Fibroblast of skin of left quadriceps (primary cell): ENCODE measurements at places on chromosomes 4 and X.

- no peak for DNase-seq
Observed at GRCh38 chr4:24798036-24798610, 2.8 kb downstream of the SOD3 start.

GRCh38 chr4:176745902-176746301 lies 46.8 kb downstream of the VEGFC start:
- DNase-seq = no peak

- no peak for DNase-seq
Observed at GRCh38 chr4:189117426-189117825, 823.2 kb upstream of the FRG1 start.

DNA sequence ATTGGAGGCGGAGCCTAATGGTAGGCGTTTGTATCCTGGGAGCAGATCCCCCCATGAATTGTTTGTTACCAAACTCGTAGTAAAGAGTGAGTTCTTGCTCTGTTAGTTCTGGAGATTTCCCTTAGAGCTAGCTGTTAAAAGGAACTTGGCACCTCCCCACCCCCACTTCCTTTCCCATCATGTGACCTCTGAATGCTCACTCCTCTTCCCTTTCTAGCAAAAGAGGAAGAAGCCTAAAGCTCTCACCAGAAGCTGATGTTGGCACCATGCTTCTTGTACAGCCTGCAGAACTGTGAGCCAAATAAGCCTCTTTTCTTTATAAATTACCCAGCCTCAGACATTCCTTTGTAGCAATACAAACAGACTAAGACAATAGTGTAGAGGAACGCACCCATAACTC lies 13.8 kb upstream of the ATOH1 start:
- DNase-seq = no peak

GRCh38 chrX:153953892-153954557 lies 9.6 kb upstream of the RENBP start:
- DNase-seq = no peak

GRCh38 chrX:118534716-118535493 lies 39.3 kb downstream of the DOCK11 start:
- DNase-seq = no peak

- DNase-seq = no peak
Observed at GRCh38 chrX:22069586-22069985, 37.5 kb downstream of the PHEX start.

GRCh38 chrX:20433388-20433775 lies 166.7 kb upstream of the RPS6KA3 start:
- no peak for DNase-seq

DNA sequence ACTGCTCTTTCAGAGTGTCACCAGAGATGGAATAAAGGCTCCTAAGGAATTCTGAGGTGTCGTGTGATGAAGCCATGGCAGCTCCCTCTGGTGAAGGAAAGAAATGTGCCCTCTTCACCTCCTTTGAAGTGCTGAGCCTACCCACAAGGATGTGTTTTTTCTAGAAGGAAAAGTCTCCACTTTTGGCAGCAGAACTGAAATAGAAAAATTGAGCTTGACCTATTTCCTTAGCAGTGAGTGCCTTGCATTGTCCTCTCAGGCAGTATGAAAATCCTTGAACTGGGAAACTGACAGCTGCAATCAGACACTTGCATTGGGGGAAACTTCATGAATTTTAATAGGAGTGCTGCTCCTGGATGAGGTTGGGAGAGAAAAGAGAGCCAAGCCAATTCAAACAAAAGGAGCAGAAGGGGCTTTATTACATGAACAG lies 95.2 kb downstream of the DCLK2 start:
- DNase-seq = no peak

DNA sequence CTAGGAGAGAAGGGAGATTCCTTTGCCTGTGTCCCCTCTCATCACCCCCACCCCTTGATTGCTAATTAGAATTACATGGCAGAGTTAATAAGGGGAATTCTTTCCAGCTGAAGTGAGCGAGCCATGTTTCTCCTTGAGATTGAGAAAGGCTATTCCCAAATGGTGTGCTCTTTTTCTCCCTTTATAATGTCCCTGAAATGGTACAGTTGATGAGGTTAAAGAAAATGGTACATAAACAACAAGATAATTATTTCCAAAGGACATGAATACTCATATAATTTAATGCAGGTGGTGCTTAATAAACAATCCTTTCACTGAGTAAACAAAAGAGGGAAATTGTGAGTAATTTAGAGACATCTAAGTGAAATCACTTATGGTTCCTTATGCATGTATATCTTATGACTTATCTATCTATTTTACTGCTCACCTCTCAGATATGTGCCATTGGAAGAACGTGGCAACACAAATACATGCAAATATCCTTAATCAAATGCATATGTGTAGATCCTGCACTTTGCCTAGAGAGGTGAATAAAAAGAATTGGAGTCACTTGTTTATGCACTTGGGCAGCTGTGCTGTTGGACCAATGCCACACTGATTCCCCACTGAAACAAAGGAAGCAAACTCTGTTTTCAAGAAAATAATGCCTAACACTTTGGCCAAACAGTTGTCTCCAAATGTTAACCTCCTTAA lies 106.6 kb upstream of the WDR44 start:
- no peak for DNase-seq

DNA sequence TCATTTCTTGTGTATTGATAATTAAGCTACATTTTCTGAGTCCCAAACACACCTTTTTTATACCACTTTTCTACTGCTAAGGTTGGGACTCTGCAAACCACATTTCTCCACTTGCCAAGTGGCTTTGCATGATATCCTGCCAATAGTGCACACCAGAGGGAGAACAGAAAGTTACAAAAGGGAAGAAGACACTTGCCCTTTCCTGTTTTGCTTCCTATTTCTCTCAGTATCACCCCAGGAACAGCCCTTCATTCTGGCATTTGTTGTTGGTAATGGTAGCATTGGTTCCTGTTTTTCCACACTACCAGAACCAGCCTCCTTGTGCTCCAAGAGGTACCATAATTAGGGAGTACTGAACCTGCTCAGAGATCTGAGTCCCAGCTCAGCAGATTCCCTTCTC lies 87.1 kb downstream of the HDX start:
- no peak for DNase-seq

- no peak for DNase-seq
Observed at GRCh38 chr4:178086320-178086719, 644.1 kb upstream of the AGA start.

DNA sequence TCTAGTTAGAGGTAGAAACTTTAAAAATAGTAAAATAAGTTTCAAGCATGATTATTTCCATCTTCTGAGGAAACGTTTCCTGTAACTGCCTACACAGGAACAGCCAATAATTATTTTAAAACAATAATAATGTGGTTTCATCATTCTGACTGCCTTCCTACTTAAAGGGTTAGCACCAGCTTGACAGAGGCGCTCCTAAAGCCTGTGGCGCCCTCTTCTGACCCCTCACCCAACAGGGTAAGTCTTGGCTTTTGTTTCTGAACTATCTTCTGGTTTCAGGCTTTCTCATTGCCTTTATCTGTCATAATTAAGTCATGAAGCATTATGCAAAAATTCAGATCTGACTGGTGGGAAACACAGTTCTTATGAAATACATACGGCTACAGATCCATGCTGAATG lies 96.7 kb downstream of the ITM2A start:
- DNase-seq = no peak

DNA sequence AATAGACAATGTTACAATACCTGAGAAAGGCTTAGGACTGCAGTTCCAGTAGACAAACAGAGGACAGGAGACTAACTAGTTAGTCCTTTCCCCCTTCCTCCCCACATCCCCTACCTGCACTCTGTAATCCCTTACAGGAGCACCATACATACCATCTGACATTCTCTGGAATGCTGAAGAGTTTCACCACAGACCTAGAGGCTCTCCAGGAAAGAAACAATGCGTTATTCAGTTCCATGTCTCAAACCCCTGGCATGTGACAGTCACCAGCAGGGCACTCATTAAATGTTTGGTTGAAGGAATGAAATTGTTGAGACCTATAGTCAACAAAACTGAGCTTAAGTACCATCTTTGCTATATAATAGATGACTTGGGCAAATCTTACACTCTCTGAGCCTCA lies 100.2 kb upstream of the USP38 start:
- no peak for DNase-seq

GRCh38 chr4:3766036-3766784 lies at the start of gene ADRA2C:
TSS of gene ADRA2C (plus strand) at chr4:3766385. CDS start at chr4:3766607, 222 bp downstream.
- DNase-seq = no peak

- no peak for DNase-seq
Observed at GRCh38 chr4:154719087-154719486, 24.7 kb upstream of the LRAT start.

DNA sequence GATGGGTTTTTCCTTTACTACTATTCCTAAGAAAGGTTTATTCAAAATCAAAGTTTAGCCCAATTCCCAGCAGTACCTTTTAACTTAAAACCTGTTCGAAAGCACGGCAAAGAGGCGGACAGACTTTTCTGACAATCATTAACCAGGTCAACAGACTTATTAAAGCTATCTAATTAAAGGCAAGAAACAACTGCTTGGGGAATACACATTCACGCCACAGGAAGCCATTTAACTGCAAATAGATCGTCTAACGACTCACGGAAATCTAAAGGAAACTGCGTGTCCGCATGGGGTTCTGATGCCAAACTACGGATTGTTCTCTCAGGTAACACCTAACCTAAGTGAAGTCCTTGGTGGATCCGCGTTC lies 663 bp upstream of the USP53 start:
- DNase-seq = no peak

- no peak for DNase-seq
Observed at GRCh38 chrX:50871922-50872453, 38.5 kb upstream of the BMP15 start.

DNA sequence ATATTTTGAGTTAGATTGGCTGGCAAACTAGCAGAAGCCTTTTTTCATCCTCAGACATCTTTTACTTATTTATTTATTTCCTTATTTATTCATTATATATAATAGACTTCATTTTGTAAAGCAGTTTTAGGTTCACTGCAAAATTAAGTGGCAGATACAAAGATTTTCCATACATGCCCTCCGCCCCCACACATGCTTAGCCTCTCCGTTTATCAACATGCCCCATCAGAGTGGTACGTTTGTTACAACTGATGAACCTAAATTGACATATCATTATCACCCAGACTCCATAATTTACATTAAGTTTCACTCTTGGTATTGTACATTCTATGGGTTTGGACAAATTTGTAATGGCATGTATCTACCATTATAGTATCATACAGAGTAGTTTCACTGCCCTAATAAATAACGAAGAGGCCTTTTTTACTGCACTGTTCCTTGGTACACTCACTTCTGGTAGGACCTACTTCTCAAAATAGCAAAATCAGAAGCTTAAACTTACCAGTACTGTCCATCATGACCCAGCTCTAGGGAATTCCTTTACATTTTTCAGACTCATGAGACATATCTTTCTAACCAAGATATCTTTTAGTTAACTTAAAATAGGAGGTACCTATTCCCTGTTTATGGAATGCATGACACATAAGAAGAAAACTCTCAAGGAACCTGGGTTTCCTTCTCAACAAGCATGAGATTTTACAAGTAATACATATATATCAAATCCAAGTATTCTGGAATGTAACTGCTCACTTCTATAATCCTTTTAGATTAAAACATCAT lies 4.8 kb upstream of the TMPRSS11B start:
- no peak for DNase-seq

GRCh38 chr4:75259306-75259705 lies 254.9 kb downstream of the RCHY1 start:
- DNase-seq = no peak

- DNase-seq = no peak
Observed at GRCh38 chrX:53190363-53190960, 34.5 kb downstream of the KDM5C start.

- DNase-seq = peak; percentile 17
Observed at GRCh38 chr4:54445866-54446265, 211.9 kb upstream of the KIT start.

GRCh38 chrX:16096141-16096540 lies 27.2 kb upstream of the GRPR start:
- no peak for DNase-seq

DNA sequence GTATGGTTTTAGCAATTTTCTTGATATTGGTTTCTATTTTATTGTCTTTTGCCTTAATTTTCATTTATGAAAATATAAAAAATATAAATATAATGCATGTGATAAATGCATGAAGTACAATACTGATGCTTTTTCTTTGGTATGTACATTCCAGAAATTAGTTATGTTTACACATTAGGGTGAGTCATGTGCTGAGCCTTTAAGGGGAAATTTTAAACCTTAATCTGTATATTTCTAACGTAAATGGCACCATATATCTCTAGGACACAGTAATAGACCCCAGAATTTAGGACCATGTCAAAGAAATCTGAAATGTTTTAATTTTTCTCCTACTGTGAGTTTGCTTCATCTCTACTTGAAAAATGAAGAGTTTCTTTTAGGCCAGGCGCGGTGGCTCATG lies 117.8 kb upstream of the SPRY1 start:
- DNase-seq = no peak

DNA sequence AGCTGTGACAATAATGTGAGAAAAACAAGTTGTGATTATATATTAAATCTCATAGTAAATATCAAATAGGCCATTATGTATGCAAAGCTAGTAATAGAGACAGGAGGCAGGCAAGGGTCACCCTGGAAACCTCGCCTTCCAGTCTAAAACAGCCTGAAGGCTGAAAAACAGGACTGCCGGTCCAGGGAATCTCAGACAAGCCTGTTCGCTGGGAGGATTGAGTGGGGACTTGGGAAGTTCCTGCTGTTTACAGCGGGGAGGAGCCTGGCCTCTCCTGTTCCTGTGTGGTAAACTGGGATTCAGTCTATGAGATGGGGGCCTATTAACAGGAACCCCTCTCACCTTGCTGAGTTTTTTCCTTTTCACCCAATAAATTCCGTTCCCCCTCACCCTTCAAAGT lies 2317.3 kb downstream of the PCDH7 start:
- DNase-seq = no peak

GRCh38 chrX:124209792-124210576 lies 122.5 kb upstream of the TEX13D start:
- DNase-seq = no peak

DNA sequence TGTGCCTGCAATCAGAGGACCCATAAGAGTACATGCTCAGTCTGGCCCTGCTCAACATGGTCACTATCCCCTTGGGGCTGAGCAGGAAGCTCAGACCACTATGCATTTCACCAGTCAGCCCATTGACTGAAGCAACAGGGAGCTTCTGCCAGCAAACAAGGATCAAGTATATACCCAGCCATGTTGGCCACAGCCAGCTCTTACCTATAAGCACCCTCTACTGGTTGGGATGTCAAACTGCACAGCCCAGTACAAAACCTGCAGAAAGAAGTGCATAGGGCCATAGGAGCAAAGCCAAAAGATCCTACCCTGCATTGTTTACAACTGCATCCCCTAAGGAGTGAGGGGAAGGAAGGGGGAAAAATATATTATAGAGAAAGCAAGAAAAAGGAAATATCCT lies 214.4 kb upstream of the CPEB2 start:
- DNase-seq = no peak
